ENCODE measurements at places on chromosomes 3 and 15.

- no peak for DNase-seq
These were observed 41.4 kb upstream of the INSYN1 start for GRCh38 chr15:73794443-73795133.

DNA sequence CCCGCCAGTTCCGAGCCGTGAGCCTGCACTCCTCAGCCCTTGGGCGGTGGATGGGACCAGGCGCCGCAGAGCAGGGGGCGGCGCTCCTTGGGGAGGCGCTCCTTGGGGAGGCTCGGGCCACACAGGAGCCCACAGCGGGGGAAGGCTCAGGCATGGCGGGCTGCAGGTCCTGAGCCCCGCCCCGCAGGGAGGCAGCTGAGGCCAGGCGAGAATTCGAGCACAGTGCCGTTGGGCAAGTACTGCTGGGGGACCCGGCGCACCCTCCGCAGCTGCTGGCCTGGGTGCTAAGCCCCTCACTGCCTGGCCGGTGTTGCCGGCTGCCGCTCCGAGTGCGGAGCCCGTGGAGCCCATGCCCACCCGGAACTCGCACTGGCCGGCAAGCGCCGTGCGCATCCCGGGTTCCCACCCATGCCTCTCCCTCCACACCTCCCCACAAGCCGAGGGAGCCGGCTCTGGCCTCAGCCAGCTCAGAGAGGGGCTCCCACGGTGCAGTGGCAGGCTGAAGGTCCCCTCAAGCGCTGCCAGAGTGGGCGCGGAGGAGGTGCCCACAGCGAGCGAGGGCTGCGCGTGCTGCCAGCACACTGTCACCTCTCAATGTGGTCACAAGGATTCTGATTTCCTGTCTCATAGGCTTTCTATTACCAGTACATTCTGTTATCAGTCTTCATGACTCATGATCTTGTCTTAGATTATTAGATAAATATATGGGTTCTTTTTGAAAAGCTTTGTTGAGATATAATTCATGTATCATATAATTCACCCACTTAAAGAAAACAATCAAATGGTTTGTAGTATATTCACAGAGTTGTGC is 44.0 kb upstream of the LRIG1 start:
- no peak for DNase-seq

- no peak for DNase-seq
These were observed 48.6 kb upstream of the MAGEF1 start for GRCh38 chr3:184760337-184761074.

DNA sequence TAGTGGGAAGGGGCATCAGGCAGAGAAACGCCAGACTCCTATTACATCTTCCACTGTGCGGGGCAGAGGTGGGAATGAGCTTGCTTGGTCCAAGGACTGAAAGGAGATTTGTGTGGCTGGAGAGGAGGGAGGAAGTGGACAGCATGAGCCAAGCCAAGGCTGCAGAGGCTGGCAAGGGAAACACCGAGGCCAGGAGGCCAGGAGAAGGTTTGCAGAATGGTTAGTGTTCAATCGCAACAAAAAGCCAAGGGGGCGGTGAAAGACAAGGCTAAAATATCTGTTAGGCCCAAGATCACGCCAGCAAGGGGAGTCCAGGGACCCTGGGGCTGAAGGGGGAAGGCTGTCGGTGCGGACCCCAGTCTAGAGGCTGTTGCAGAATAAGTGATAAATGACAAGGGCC is 75.8 kb downstream of the CPN2 start:
- DNase-seq, result no peak

DNA sequence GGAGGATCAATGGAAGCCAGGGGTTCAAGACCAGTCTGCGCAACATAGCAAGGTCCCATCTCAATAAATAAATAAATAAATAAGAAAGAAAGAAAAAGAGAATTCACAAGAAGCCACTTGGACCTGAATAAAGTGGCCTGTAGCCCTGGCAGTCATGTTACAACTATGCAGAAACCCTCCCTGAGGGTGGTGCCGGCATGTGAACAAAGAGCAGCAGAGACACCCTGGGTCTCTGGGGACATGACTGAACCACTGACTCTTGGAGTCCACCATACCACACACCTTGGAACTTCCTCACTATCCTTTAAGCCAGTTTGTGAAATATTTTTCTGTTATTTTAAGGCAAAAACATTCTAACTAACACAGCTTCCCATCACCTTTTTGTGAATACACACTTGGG is 93.0 kb downstream of the MEIS2 start:
- DNase-seq, result no peak

- peak; percentile 19 for DNase-seq
These were observed 5.8 kb upstream of the DBR1 start for GRCh38 chr3:138180375-138181029.

- no peak for DNase-seq
These were observed 70.0 kb downstream of the C3orf70 start for GRCh38 chr3:185082829-185083228.

DNA sequence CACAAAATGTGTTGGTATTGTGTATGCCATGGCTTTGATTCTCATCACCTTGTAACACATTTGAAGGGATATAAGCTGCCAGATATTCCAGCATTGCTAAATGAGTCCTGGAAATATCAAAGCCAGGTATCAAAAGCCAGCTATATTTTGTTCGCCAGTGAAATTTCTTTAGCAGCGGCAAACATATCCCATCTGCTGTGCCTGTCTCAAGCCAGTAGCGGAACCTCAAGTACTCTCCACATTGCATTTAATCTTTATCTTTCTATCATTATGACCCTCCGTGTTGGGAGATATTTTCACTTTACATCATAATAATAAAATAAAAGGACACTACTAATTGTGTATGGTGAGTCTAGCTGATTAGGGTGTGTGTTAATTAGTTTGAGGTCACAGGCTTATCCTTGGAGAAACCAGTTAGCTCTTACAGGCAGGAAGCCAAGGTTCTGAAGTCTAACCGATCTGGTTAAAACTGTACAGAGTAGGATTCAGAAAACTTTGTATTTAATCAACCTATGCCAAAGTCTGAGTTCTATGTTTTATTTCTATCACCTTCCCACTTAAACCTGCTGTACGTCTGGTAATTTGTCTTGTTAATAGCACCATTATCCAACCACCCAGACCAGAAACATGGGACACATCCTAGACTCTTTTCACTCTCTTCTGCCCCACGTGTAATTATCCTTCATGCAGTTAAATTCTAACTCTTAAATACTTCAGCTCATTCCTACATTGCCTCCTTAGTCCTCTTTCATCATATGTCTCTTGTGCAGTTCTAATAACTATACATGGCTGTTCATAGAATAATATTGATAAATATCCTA is 14.5 kb downstream of the TIPARP start:
- DNase-seq, result no peak

GRCh38 chr3:194562986-194563385 is 70.2 kb downstream of the TMEM44 start:
- no peak for DNase-seq

DNA sequence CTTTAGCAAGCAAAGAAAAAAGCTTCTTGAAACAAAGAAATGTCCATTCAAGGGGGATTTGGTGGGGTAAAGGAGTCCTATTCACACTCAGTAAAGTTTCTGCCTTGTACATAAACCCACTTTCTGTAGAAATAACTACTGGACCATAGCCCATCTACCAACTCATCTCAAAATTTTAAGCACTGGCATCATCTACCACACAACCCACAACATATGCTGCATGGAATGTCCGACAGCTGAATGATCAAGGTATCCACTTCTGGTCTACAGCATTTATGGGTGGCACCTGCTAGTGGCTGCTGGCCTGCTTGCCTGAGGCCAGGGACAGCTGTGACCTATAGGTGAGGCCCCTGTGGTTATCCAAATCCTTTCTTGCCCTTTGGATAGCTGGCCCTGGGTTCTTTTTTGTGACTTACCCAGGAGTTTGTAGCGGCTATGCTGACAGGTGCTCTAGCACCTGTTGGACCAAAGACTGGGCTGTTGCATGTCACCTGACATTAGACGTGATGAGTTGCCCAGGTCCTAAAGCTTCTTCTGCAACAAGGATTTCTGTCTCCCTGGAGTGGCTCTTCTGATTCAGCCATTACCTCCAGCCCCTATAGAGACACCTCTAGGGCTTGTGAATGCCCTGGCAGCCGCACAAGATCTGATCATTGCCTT is 19.2 kb upstream of the MEF2A start:
- DNase-seq, result no peak

DNA sequence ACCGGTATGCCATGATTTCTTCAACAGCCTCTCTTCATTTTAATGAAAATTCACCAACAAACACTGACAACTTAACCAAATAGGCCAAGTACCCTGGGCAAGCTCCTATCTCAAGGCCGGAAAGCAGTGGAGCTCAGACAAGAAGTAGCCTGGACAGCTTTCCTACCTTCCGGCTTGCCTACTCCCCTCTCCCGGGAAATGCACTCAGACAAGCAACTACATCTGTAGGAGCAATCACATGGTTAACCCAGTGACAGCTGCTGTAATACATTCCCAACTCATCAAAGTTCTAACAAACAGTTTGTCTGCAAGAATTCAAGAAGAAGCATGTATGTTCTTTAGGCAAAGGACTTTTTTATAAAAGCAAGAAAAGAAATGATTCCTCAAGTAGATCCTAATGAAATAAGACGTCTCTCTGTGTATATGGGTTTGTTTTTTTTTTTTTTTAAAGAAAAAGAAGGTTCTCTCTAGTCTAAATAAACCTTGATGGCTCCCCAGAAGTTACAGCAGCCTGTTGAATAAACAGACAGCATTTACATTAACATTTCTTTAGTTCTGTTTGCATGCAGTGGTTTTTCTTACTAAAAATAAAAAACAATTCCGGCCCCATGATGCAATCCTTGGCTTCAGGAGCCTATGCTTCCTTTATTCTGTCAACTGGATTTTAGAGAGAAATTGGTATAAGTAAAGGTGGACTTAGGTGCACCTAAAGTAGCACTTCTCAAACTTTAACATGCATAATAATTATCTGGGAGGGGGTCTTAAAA is 278.7 kb downstream of the NEK10 start:
- no peak for DNase-seq

- DNase-seq, result no peak
These were observed 46.9 kb downstream of the PIK3R4 start for GRCh38 chr3:130699765-130700164.

GRCh38 chr3:141764986-141765385 is 1.8 kb downstream of the GRK7 start:
- no peak for DNase-seq

DNA sequence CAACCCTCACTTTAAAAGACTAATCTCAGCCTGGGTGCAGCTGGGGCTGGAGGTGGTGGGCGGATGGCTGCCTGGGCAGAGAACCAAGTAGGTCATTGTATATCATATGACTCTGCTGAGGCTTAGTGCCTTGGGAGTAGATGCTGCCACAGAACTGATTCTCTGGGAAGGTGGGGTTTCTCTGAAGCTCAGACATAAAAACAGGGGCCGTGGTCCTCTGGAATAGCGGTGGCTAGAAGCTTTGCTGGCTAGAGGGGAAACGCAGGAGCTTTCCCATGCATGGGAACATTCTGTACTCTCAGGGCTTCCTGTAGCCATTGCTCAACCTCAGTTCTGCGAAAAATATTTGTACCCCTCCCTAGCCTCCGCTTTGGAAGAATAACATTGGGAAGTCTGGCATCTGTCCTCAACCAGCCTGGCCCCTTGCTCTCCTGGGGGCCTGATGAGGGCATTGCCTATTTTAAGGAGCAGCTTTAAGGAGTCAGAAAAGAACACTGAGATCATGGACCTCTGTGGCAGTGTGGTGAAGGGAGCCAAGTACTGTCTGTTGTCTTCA is 14.7 kb downstream of the TIMP4 start:
- no peak for DNase-seq

DNA sequence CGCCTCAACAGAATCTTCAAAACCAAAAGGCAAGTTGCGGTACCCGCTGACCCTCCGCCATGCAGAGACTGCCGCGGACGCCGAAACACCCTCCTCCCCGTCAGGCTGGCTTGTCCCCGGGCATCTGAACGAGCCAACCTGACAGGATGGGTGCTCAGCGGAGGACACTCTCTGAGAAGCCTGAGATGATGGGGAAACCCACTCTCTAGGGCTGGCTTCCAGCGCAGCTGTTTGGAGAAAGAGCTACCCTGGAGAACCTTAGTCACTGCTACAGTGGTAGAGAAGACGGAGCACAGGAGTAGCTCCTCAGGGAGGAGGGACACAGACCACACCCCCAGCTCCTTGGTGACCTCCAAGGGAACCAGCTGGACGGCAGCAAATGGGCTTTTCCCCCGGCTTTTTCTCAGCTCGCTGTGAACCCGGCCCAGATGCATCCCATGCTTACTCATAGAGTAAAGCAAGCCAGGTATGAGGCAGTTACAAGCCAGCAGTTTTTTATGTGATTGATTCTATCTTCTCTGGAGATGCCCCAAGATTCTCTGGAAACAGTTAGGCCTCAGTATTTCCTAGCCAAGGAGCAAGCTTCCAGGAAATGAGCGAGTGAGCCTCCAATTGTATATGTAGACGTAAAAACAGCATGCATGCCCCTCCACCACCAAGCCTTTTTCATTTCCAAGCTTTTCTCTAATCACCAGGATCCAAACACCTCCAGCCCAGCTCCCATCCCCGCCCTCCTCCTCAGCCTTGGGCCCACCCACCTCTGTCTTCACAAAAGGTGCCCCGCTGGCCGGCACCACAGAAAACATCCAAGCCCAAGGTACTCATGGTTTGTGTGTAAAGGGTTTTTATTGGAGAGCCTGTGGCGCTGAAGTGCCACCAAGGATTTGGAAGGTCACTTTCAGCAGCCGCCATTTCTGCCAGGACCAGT is 38.7 kb downstream of the FAM174B start:
- DNase-seq, result no peak

- no peak for DNase-seq
These were observed 78.7 kb downstream of the DAPK2 start for GRCh38 chr15:63967616-63968015.

GRCh38 chr3:52057812-52058495 is 1.6 kb upstream of the DUSP7 start:
- no peak for DNase-seq

GRCh38 chr3:175238801-175239200 is 379.7 kb downstream of the NAALADL2 start:
- no peak for DNase-seq

DNA sequence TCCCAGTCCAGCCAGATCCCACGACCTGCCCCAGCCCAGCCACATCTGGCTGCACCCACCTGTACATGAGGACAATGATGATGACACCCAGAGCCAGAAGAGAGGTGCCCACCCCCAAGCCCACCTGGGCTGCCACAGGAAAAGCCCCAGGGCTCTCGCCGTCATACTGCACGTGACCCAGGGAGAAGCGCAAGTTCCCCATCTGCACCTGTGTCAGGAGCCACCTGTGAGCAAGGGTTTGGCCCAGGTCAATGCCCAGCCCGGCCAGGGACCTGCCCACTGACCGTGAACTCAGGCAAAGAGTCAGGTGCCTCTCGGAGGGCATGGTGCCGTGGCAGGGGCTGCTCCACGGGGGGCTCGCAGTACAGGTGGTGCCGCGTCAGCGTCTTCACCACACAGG is 16.3 kb downstream of the PLXNB1 start:
- DNase-seq, result no peak

- no peak for DNase-seq
These were observed 70.4 kb upstream of the C15orf39 start for GRCh38 chr15:75131269-75131643.

Measured in activated gamma-delta T cell treated with Interleukin-2 at 50 U/mL for 16 hours (primary cell).